ENCODE measurements at places on chromosomes 11 and 22.
A peak's percentile ranks its signal among the peaks of the same experiment; 100 is the strongest.

DNA sequence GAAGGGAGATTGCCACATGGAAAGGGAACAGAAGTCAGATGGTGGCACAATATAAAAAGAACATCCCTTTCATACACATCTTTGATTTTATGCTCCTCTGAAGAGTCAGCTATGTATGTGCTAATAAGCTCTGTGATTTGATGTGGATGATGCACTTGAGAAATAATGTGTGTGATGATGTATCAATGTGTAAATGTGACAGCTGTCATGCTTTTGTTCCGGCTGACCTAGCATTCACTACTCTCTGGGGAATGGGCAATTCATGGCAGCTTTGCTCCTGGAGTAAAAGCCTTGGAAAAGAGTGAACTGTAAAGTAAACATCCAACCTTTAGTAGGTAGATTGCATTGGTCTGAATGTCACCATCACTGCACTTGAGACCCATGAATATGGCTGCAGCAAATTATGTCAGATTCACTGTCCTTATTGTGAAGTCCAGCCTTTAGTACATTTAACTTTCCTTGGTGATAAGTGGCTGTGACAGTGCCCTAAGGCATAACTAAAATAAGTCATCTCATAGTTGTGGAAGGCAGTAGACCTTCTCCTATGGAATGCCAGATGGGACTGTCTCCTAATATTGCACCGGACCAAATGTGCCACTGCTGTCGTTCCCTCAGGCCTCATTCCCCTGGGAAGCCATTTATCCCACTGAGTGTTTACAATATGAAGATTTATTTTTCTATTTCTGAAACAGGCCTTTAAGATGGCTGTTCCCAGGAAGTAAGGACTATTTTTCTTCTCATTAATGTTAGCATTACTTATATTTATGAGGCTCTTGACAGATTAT lies 178.2 kb upstream of the CCDC90B start:
- peak; percentile 11 for DNase-seq

DNA sequence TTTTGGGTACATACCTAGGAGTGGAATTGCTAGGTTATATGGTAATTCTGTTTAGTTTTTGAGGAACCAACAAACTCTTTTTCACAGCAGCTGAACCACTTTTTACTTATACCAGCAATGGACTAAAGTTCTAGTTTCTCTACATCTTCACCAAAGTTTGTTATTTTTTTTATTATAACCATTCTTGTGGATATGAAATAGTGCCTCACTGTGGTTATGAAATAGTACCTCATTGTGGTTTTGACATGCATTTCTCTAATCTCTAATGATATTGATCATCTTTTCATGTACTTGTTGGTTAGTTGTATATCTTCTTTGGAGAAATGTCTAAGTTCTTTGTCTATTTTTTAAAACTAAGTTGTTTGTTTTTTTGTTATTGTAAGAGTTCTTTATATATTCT lies 27.2 kb downstream of the STIM1 start:
- DNase-seq: no peak

DNA sequence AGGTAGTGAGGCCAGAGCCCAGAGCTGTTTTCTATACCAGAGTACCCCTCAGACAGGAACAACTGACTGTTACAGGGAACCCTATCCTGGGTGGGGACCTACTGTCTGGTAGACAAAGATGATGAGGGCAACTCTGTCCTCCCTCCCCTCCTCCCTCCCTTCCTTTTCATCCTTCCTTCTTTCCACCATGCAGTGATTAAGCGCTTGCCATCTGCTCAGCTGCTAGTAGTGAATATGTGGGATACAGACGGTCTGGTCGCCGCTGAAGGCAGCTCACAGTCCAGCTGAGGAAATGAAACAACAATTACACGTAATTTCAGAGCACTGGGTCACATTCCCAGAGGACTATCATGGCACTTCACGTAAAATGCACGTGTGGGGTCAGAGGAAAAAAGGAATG lies 597.1 kb downstream of the BUD13 start:
- no peak for DNase-seq

DNA sequence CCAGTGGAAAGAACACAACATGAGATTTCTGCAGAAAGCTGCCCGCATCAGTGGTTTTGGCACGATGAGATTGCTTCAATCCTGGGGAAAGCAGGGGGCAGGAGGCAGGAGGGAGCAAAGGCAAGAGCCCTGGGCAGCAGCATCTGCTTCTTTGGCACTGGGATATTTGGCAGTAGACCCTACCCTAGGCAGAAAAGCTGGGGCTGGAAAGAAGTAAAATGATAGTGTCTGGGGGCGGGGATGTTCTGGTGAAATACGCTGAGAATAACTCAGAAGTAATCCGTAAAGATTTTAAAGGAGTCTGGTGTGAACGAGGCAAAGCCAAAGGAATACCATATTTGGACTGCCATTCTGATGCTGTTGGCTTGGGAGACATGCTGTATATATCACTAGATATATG lies 62.0 kb downstream of the FAM76B start:
- DNase-seq: no peak

- peak; percentile 83 for DNase-seq
These were observed 537.9 kb upstream of the FAT3 start for GRCh38 chr11:91686700-91687099.

DNA sequence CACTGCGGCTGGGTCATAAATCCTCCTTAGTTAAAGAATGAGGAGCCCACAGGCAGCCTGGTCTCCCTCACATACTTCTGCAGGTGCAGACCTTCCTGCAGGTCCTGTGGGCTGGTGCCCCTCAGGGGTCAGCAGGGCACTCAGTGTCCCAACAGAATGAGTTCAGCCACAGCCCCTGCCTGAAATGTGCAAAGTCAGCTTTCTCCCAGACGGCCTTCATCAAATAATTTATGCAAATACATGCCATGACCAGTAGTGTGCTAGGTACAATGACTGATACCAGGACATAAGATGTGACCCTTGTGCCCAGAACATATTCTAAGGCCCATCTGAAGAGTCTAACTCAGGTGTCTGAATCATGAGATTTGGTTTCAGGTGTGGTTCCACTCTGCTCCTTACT lies 703.4 kb downstream of the TBC1D22A start:
- no peak for DNase-seq

GRCh38 chr11:57303280-57303989 lies 21.3 kb downstream of the TNKS1BP1 start:
- DNase-seq: no peak

- no peak for DNase-seq
These were observed 19.8 kb downstream of the IGSF9B start for GRCh38 chr11:133937015-133937414.

DNA sequence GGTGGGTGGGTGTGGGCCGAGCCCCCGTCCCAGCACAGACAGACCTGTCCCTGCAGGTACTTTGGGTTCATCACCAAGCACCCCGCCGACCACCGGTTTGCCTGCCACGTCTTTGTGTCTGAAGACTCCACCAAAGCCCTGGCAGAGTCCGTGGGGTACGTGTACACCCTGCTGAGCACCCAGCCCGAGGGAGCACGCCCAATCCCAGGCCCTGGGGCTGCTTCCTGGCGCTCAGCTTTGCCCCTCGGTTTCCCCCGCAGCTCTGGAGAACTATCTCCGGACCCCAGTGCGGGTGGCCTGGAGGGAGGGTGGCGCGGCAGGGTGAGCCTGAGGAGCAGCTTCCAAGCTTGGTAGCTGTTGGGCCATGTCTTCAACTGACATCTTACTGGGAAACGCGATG lies 2.0 kb downstream of the FREY1 start:
- no peak for DNase-seq

- no peak for DNase-seq
These were observed 189.2 kb upstream of the TBCEL start for GRCh38 chr11:120834686-120835210.

DNA sequence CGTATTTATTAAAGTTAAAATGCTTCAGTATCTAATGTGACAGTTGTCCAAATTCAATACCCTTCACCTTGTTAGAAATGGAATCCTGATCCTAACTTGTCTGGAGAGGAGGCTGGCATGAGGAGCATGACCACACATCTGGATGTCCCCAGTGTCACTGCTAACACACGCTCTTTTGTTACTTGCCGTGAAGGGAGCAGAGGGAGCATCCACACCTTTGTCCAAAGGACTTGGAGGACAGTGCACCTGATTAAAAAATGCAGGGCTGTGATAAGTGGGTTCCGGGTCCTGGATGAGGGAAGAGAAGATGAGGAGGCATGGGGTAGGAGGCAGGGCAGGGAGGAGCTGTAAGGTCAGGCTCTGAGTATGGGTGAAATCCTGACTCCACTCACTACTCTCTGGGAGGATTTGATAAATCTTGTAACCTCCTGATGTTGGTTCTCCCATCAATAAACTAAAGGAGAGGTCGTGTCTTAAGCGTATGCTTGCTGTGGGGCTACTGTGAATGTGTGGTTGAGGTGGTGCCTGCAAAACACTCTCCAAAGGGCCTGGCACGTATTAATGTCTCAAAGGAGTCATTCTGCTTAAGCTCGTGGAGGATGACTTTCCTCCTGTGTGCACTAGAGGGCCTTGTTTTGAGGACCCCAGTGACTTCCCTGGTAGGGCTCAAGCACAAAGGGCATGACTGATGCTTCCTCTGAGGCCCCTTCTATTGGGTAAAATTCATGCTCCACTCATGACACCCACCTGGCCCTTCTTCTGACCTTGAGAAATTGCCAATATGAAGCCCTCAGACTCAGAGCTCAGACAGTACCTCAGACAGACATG lies 16.8 kb upstream of the IGLL5 start:
- no peak for DNase-seq

DNA sequence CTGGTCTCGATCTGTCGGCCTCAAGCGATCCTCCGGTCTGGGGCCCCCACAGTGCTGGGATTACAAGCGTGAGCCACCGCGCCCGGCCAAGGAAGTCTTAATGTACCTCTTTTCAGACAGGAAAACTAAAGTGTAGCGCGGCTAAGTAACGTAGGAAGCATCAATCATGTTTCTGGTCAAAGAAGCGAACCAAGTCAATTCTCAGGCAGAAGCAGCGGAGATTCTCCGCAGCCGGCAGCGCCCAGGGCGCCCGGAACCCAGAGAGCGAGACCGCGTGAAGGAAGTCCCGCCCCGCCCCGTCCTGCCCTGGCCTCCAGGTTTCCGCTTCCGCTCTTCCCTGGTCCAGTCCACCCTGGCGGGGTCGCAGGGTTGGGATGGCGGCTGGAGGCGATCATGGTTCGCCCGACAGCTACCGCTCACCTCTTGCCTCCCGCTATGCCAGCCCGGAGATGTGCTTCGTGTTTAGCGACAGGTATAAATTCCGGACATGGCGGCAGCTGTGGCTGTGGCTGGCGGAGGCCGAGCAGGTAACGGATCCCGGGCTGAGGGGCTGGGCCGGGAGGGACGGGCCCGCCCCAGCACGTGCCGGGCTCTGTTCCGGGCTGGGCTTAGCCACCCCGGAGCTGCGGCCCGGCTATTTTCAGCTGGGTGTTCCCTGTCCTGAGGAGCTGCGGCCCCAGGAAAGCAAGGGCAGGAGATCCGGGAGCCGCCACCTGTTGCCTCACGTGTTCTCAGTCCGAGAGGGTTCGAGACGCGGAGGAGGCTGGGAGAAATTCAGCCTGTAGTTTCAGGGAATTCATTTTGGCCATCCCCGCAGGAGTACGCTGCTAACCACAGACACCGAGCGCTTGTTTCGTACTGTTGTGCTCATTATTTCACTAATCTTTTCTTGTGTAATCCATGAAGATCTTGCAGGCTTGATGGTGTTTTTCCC lies at the start of gene ADSL:
Gene ADSL (plus strand): TSS at position 316 of the 934 bp plus-strand sequence. CDS start 59 bp downstream, at position 375.
- peak; percentile 80 for DNase-seq

DNA sequence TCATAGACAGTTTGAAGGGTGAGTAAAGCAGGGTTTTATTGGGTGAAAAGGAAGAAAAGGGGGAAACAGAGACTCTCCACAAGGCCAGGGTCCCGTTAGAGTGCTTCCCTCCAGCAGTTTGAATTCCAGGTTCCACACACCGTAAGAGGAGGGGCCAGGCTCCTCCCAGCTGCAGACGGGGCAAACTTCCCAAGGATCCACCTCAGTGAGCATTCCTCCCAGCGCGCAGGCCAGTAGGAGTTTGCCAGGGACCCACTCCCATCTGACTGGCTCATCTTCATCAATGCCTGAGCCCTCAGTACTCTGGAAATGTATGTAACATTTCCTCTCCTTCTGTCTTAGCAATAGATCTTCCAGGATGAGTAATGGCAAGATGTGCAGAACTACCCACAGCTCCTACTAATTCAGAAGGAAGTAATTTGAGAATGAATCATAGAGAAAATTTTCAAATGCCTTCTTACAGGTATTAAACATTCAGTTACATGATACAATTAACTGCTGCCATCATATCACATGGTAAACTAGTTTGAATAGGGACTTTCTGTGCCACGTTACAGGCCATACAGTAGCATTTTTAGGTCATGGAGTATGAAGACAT lies 34.0 kb upstream of the TRPC6 start:
- no peak for DNase-seq

DNA sequence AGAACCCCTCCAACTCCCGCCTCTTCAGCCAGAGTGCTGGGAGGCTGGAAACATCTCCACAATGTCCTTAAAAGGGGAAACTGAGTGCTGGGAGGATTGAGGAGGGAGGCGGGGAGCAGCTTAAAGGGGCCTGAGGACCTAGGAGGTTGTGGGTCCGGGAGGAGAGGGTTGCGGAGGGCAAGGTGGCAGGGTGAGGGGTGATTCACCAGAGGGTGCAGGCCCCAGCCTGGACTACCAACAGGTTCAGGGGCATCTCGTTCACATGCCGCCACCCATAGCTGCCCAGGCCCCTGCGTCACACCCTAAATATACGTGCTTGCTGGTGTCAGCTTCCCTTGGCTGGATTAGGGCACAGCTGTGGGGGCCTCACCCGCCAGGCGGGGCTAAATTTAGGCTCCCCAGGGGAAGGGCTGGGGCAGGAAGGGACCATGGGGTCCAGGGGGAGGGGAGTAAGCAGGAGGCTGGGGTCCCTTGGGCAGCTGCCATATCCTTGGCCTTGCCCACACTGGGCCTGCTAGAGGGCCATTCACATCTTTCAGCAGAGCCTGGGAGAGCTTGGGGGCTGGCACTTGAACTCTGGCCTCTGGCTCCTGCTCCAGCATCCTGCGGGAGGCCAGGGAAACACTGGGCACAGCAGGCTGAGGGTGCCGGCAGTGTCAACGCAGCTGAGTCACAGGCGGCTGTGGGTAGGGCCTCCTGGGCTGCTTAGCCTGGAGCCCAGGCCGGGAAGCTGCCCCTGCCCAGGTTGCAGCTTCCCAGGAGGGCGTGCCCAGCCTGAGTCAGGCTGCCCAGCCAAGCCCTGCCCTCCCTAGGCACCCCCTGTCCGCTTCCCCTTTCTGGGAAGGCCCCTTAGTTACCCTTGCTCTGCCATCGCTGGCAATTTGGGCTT lies 1.3 kb downstream of the EHBP1L1 start:
- DNase-seq: no peak

DNA sequence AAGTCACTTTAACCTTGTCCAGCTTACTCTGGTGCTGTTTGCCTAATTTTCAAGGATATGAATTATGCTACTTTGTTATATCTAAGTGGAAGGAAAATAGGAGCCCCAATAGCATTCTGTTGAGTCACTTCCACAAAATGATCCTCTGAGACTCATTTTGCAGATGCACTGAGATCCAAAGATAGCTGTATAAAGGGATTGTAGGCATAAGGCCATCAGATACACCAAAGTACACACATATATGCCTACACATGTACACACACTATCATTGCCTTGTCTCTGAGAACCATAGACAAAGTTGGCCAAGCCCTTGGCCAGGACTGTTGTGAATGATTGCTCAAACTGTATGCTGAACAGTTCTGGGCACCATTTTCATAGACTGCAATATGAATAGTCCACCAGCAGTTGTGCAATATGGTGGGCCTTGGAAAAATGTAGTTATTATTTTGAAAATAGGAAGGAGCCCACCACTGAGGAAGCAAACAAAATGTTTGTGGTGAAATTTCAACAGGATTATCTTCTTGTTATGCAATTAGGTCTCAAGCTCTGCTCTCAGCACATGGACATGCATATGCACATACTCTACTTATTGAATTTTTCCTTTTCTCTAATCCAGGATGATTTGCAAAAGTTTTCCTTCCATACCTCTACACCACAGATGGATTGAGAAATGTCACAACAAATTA lies 186.0 kb upstream of the CTSC start:
- no peak for DNase-seq
